Smooth muscle cell of trachea (primary cell): ENCODE measurements at places on chromosomes 3 and 15. TPM values are rescaled to one million over a fixed set of nuclear protein-coding genes. Genes with fewer than 3 reads are reported as not detected.

The CKMT1B gene
- total RNA-seq, result not detected in 2 replicates

The LCTL gene
- 2.6 TPM in 2 replicates for total RNA-seq

The CLASP2 gene
- total RNA-seq, result 50.1 and 68.7 TPM in 2 replicates

The UBA7 gene
- 46.7 and 92.1 TPM in 2 replicates for total RNA-seq

The SST gene
- not detected in 2 replicates for total RNA-seq

The CCR2 gene
- not detected in 2 replicates for total RNA-seq

The SLC24A5 gene
- total RNA-seq, result not detected in 2 replicates
